ENCODE measurements at places on chromosomes 7 and 10. TPM values are rescaled to one million over a fixed set of nuclear protein-coding genes. Genes with fewer than 3 reads are reported as not detected.
A peak's percentile ranks its signal among the peaks of the same experiment; 100 is the strongest.

Gene CALCR
- 0.16 TPM for total RNA-seq

Gene DNAH11
- 0.94 TPM for total RNA-seq

Gene SEC31B
- 16.0 TPM for total RNA-seq

Gene LRIT1
- total RNA-seq: not detected

- no peak for DNase-seq
Observed at GRCh38 chr10:35388197-35388596, 51.9 kb downstream of the CCNY start.

DNA sequence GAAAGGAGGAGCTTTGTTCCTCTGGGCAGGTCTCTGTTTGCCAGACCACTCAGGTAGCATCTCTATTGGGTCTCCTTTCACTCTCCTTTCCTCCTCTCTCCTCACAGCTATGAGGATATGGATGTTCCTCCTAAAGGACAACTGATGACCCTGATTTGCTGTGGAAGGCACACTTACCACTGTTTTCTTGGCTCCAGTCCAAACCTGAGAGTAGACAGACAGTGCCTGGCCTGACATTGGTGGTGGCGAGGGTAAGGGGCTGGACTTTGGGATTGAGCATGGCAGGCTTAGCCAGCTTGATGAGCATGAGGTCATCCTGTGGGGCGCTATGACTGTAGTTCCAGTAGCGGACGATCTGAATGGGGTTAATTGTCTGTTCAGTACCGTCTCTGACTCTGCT, 3.6 kb downstream of the PRSS37 start:
- no peak for DNase-seq

DNA sequence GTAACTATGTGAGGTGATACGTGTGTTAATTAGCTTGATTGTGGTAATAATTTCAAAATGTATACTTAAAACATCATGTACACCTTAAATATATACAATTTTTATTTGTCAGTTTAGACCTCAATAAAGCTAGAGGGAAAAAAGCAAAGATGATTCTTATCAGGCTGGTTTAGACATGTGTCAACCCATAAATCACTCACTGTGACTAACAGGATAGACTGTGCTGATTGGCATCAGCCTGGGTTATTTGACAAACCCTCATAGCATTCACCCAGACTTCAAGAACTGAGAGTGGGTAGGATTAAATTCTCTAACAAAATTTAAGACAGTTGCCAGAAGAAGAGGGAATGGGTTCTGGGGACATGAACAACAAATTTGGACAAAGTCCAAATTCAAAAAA, 73.8 kb upstream of the TMEM140 start:
- no peak for DNase-seq

DNA sequence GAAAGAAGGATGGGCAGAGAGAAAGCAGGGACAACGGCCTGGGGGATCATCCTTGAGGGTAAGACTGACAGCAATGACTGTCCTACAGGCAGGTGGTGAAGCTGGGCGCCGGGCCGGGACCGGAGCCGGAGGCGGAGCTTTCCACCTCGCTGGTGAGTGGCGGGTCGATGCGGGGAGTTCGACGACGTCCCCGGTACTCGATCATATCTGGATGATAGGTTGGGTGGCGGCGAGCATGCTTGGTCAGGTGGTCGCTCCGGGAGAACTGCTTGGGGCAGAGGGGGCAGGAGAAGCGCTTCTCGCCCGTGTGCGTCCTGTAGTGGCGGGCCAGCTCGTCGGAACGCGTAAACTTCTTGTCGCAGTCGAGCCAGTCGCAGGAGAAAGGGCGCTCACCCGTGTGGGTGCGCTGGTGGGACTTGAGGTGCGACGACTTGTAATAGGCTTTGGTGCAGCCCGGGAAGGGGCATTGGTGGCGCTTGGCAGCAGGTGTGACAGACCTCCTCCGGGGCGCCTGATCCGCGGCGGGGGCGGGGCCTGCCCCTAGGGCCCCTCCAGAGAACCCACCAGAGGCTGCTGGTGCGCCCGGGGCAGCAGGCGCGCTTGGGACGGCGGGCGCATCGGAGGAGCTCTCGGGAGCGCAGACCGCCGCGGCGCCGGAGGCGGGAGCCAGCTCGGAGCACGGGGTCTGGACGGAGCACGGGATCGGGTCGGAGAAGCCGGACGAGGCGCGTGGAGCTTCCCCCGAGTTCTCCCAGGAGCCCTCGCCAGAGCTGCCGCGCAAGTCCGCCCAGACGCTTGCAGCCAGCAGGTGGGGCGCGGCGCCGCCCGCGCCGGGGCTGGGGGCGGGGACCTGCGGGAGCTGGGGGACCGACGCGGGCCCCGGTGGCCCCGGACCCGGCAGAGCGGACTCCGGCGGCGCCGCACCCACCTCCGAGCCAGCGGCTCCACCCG, 752 bp downstream of the KLF14 start:
- no peak for DNase-seq

DNA sequence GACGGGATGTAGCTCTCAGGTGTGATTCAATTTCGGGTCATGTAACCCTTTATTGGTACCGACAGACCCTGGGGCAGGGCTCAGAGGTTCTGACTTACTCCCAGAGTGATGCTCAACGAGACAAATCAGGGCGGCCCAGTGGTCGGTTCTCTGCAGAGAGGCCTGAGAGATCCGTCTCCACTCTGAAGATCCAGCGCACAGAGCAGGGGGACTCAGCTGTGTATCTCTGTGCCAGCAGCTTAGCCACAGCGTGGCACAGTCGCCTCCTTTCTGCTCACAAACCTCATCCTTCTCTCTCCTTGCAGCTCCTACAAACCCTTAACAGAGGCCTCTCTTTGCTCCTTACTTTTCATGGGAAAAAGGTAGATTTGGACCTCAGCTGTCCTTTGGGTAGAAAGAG, 197.5 kb upstream of the PRSS58 start:
- DNase-seq: no peak

DNA sequence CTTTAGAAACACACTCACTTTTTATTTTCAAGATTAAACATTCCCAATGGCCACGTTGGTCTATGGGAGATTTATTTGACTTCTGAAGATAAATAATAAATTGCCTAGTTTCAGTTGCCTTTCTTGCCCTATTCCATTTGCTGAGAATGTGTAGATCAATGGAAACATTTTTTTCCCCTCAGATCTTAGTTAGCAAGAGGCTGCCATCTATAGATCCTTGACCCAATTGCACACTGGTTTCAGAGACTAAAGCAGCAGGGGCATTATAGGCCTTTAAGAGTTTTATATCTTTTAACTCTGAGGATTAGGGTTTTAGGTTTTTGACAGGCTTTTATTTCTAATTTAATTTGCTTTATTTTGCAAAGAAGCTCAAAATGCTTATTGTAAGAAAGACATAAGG, 163.2 kb upstream of the GPR26 start:
- DNase-seq: no peak

GRCh38 chr7:150404805-150405583, 25.9 kb downstream of the ZNF775 start:
- DNase-seq: peak; percentile 89
